GM23338 (cell line): ENCODE measurements at places on chromosomes 6 and 20.

DNA sequence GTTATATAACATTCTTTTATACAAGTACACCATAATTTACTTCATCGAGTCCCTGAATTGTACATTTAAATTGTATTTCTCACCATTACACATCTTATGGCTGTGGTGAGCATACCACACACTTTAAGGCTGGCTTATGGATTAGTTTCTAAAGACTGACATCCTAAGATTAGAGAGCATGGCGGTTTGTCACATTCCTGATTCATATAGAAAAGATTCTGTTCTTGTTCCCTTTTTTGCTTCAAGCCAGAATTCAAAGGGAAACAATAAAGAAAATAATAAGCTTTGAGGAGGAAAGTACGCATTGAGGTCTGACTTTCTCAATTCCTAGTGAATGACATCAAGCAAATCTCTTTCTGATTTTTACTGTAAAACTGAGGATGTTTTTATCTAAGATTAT is 2.5 kb downstream of the BTN1A1 start:
- DNase-seq: no peak

DNA sequence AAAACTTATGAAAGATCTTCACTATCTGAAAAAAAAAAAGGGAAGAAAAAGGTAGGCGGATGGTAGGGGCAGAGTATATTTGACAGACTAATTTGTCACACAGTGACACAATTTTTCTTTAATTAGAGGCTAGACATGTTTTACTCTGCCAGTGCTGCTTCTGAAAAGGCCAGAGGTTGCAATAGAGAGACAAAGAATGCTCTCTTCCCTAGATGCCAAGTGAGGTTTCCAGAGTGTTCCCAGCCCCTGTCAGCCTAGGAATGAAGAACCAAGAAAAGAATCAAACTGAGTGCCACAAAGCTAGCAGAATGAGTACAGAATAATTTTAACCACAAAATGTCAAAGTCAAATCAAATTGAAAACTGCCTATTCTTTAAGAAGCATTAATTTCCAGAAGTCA is 13.0 kb downstream of the PNISR start:
- DNase-seq: no peak

DNA sequence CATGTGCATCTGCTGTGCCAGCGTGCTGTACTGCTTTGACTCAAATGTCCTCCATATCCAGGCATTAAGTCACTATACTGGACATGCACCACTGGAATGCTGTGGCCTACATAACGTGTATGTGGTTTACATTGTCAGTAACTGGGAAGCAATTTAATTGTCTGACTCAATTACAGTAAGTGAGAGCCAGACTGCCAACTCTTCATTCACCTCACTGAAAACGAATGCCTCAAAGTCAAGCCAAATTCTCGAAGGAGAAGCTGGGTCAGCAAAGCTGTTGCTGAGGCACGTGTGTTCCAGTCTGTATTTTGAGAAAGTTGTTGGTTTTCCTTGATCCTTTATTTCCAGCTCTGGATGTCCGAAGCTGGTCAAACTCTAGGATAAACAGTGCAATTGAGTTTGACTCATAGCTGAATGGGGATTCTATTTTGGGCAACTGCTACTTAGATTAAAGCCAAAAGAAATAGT is 534.3 kb downstream of the COL12A1 start:
- DNase-seq: no peak

- peak; percentile 25 for DNase-seq
Measured at GRCh38 chr6:148628251-148628650, 118.6 kb upstream of the UST start.

- DNase-seq: no peak
Measured at GRCh38 chr6:78462728-78463127, 404.6 kb upstream of the IRAK1BP1 start.

DNA sequence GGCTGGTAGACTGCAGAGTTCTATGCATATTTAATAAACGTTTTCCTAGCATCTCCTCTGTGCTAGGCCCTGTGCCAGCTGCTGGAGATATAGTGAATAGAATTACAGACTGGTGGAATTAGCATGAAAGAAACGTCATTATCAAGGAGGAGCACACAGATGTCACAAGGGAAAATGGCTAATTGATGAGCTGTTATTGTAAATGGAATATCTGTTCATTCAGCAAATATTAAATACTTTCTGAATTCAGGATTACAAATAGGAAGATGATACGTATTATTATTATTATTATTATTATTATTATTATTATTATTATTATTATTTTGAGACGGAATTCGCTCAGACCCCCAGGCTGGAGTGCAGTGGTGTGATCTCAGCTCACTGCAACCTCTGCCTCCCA is 1.2 kb downstream of the AAR2 start:
- DNase-seq: no peak

- no peak for DNase-seq
Measured at GRCh38 chr6:113496166-113496565, 361.0 kb upstream of the MARCKS start.

GRCh38 chr20:18032977-18033892 is 24.5 kb downstream of the OVOL2 start:
- DNase-seq: peak; percentile 72

DNA sequence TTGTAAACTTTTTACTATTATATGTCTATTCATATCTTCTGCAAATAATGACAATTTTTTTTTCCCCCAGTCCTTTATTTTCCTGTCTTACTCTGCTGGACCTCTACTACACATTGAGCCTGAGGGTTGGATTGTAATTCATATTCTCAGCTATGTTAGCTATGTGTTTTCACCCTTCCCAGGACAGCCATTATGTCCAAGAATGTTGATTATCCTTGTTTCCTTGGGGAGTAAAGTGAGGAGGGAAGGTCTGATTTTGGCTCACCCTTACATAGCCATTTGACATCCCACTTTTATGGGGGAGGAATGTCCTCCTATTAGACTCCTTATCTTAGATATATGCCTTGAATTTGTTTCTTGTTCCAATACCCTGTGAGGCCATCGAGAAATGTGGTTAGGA is 17.6 kb upstream of the TBC1D32 start:
- DNase-seq: no peak

GRCh38 chr20:16491294-16491905 is 81.8 kb downstream of the KIF16B start:
- DNase-seq: no peak

DNA sequence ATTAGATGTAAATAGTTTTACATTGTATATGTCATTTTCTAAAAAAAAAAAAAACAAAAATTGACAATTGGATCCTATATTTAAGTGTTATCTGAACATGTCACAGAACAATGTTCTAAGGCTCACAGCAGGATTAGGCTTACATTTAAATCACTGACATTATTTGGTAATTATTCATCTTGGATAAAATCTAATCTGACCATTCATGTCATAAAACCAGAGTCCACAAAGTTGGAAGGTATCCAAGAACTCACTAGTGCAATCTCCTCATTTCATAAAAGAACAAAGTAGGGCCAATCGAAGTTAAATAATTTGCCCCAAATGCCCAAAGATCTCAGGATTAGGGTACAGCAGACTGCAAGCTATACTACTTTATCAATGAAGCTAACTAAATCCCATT is 73.0 kb downstream of the PDSS2 start:
- DNase-seq: no peak

- DNase-seq: peak; percentile 70
Measured at GRCh38 chr6:127956260-127956888, 55.5 kb upstream of the THEMIS start.

DNA sequence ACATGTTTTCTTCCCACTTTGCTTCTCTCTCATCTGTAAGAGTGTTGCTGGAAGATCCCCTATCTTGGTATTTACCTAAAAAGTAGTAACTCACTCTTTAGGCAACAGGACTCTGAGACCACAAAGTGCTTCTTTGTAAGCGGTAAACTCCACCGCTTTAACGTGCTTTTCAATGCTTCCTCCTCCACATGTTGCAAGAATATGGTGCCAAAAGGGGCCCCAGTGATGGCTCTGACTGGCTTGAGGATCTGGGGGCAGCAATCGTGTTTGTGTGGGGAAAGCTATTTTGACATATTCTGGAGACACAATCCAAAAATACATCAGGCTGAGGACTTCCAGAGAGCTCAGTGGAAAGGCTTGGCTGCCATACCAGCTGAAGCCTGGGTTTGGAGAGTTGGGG is 12.4 kb upstream of the CPNE5 start:
- DNase-seq: no peak

DNA sequence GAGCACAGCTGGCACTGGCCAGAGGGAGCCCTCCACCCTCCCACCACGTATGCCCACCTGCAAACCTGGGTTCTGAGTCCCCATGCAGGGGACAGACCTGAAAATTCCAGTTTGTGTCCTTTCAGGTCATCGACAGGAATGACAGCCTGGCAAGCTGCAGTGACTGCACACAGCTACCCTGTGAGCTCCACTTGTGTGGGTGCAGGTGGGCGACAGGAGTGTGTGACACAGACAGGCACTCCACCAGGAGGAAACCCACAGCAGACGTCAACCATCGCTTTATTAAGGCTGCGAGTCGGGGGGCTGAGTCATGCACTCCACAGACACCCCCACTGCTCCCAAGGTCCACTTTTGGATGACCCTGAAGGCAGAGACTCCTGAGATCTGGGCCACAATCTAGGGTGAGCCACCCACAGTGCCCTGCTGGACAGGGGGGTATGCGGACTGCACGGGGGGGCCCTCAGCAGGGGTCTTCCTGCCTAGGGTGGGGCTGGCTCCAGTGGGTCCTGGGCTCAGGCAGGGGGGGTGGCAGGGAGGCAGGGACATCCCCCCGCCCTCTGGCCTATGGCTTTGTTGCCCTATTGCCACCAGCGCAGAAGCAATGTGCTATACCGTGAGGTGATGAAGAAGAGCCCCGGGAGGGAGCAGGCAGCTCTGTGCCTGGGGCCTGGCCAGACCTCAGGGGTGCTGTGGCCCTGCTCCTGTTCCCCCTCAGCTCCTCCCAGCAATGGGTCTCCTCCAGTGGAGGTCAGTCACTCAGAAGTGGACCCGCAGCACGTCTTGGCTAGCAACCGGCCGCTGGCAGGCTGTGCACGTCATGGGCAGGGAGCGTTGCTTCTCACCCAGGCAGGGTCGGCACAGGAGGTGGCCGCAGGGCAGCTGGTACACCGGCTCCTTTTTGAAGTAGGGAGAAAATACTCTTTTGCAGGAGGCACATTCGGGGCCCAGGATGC is 25.1 kb upstream of the AVP start:
- DNase-seq: no peak

DNA sequence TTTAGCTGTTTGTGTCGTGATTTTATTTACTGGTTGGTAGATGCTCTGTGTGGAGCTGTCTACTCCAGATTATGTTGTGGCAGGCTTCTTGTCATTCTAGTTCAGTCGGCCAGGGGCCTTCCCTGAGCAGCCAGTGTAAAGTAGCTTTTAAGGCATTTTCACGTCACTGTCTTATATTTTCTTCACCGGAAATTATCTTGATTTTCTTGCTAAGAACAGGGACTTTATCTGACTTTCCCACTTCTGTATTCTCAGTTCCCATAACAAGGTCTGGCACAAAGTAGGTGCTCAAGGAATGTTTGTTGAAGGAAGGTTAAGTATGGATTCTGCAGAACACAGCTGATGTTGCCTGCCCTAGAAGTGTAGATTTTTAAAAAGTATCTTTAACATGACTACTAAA is 868 bp downstream of the LTV1 start:
- DNase-seq: no peak

DNA sequence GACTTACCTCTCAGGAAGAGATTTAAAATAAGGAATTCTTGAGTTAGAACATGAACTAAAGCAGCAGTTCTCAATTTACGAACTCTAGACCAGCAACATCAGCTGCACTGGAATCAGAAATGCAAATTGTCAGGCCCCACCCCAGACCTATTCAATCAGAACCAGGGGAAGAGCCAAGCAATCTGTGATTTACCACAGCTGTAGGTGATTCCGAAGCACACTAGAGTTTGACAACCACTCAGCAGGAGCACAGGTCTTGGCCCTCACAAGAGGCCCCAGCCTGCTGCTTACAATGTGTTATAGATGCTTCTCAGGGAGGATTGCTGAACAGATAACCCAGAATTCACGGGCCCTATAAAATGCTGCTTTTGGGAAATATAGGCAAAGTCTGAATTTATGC is 279.2 kb downstream of the PTPRK start:
- DNase-seq: peak; percentile 11

DNA sequence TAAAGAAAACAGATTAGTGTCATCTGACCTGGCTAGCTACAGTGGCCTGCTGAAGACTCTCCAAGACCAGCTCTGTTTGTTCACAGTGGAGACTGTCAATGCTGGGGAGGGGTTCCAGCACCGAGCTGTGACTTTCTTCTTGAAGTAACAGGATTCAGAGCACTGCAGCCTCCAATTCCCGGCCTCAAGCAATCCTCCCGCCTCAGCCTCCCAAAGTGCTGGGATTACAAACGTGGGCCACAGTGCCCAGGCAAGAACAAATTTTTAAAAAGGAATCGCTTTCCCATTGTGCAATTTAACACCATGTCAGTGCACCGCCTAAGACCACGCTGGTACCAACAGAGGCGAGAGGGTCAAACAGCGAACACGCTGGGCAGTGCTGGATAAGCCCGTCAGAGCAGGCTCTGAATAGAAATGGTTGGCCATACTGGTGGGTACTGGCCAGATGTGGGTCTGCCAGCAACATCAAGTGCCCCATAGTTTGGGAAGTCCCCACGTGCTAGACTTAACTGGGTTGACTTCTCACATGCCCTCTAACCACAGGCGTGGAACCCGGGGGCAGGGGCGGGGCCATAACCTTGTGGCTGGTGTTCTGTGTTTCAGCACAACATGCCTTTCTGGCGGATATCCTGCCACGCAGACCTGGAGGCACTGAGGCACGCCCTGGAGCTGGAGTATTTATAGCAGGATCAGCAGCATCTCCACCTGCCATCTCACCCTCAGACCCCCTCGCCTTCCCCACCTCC is 168.9 kb downstream of the ZMYND8 start:
- DNase-seq: no peak

DNA sequence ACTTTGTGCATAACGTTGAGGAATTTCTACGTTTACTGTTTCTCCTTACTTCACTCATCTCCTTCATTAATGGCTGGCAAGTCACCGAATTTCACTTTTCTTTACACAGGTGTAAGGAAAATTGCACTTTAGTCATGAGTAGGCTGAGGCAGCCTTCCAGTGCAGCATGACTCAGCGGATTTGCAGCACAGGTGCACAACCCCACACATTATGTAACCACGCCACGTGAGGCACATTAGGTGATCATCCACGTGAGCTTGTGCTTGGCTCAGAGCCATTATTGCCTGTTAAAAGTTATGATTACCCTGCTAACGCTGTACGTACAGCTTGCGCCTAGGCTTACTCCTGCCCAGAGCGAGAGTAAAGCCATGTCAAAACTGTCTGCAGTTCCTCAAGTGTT is 158.8 kb downstream of the NKAIN2 start:
- DNase-seq: no peak

GRCh38 chr20:46742669-46743045 is 33.2 kb downstream of the SLC2A10 start:
- no peak for DNase-seq
